ENCODE measurements at places on chromosomes 4 and X.

- DNase-seq = no peak
Observed at GRCh38 chr4:100962698-100963097, 384.6 kb downstream of the PPP3CA start.

GRCh38 chr4:102343964-102344519 is 1.2 kb downstream of the SLC39A8 start:
- DNase-seq = peak; percentile 46

DNA sequence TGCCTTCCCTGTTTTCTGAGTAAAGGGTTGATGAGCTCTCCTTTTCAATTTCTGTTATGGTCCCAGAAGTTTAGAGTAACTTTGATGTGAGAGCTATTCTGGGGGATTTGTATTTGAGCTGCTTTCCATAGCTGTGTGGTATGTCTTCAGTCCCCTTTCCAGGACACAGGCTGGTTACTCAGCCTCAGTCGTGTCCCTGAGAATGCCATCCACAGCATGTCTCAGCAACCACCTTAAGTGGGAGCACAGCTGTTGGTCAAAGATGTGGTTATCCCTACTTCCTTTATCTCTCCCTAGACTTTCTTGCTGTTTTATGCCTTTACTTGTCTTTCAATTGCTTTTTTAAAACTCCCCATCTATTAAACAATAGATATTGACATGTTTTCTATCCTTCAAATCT is 37.8 kb downstream of the RNF175 start:
- no peak for DNase-seq

GRCh38 chrX:136256026-136256425 is 4.8 kb upstream of the MAP7D3 start:
- DNase-seq = no peak

DNA sequence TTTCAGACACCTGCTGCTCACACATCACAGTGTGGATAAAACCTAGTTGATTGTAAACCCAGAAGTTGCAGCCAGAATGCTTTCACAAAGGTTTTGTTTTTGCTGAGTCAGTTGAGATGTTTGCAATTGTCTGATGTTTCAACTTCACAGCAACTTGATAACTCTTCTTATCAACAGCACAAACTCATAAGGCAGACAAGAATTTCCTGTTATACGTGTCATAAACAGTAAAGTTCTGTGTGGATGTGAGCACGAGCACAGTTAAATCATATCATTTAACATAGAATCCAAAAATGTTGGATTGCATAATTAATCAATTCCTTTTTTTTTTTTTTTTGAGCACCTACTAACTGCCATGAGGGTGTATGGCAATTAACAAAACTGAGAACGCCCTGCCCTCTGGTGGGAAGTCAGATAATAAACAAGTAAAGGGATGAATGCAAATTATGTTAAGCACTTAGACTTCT is 512.2 kb downstream of the PDHA2 start:
- DNase-seq = no peak

- no peak for DNase-seq
Observed at GRCh38 chrX:21943460-21944135, 3.1 kb downstream of the SMS start.

- DNase-seq = no peak
Observed at GRCh38 chrX:131675596-131676194, 131.8 kb downstream of the OR13H1 start.

DNA sequence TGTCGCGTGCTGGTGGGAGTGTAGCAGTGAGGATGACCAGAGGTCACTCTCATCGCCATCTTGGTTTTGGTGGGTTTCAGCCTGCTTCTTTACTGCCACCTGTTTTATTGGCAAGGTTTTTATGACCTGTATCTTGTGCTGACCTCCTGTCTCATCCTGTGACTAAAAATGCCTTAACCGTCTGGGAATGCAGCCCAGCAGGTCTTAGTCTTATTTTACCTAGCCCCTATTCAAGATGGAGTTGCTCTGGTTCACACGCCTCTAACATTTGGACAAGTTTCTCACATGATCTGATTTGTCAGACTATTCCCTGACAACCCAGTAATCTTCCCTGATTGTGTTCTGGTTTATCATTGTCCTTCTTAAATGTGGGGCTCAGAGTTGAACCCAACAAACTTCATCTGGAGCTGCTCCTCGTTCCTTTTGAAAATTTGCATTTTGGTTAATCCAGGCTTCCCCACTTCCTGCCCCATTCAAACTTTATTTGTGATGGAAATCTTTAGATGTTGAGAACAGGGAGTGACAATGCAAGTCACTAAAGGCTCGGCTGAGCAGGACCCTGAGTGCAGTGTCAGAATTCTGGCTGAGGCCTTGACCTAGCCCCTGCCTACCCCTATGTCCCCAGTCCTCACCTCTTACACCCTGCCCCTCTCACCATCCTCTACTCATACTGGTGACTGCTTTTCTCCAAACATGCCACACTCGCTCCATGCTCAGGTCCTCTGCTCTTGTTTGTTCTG is 226.8 kb downstream of the STIM2 start:
- no peak for DNase-seq

- no peak for DNase-seq
Observed at GRCh38 chr4:16582526-16582925, 315.9 kb downstream of the LDB2 start.

- no peak for DNase-seq
Observed at GRCh38 chrX:16063141-16063540, 60.2 kb upstream of the GRPR start.

DNA sequence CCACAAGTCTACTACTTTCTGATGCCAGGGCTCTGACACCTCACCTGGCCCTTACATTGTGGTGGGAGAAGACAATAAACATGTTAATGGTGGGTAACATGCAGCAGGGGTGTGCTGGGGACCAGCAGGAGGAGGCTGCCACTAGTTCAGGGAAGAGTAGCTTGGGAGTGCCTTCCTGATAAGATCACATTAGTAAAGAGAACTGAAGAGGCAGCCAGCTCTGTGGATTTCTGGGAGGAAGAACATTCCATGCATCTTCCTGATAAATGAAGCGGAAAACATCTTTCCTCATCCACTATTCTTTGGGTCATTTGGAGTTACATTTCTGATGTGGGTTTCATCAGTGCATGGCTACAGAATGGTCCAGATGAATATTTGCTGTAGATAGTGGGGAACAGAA is 9.0 kb downstream of the RNF150 start:
- no peak for DNase-seq
